ENCODE measurements at places on chromosomes 2 and 18.
A peak's percentile ranks its signal among the peaks of the same experiment; 100 is the strongest.

- DNase-seq = no peak
Measured at GRCh38 chr2:120675460-120676130, 60.1 kb upstream of the GLI2 start.

DNA sequence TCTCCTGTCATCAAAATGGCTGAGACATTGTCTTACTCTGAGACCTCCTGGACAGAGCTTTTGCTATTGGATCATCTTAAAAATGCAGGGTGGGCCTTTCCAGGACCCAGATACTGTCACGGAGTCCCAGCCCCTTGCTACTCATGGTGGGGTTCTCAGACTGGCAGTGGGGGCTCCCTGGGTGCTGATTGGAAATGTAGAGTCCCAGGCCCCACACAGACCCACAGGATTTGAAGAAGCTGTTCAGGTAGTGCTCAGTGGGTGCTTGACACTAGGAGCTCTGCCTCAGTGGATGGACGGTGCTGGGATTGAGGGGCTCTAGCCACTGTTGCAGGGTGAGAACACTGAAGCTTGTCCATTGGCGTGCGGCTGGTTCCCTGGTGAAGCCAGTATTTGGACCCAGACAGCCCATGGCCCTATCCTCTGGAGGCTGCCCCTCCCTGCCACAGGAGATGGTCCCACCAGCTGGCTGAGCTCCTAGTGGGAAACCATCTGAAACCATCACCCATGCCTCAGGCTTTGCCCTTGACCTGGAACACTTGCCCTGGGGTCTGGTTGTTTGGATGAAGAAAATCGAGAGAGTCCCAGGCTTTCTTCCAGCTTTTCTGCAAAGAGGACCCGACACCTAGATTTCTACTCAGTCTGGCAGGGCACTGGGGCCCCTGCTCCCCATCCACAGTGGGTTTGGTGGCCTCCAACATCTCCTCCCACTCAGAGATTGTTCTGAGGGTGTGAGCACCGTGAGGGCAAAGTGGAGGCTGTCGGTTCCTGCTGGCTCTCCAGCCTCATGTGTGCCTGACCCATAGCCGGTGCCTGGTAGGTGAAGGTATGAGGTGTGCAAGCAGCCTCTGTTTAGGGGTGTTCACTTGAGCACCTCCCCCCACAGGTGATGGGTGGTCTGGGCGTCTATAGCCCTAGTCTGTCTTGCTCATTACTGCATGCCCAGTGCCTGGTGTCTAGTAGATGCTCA is 30.1 kb downstream of the MROH2A start:
- DNase-seq = no peak

DNA sequence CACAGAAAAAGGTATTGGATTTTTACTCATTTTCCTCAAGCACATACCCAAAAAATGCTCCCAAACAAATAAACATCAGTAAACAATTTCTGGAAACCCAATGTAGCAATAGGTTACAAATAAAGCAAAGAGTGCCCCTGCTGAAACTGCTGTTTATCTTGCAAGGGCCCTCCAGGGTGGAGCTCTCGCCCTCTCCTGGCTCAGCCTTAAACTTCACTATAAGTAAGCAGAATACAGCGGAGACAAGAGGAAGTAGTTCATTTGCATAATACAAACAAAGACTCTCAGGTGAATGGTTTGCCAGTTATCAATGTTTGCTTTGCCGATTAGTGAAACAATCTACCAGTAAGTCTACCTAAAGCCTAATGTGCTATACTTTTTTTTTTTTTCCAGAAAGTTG is 437.6 kb downstream of the DLGAP1 start:
- DNase-seq = no peak

DNA sequence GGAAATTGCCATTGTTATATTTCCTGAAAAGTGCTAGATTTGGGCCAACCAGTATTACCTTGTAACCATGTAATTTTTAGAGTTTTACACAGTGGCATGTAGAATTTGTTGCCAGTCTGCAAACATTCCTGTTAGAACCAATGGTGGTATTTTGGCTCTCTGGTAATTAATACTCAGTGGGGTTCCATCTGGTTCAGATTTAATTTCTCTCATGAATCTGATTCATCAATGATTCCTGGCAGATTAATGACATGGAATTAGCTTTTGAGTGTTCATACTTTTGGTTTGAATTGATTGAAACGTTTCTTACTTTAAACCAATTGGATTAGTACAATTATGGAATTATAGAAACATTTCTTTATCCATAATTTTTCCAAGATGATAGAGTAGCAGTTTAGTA is 93.2 kb downstream of the MC4R start:
- no peak for DNase-seq

- DNase-seq = no peak
Measured at GRCh38 chr2:147181351-147182029, 663.3 kb upstream of the ACVR2A start.

DNA sequence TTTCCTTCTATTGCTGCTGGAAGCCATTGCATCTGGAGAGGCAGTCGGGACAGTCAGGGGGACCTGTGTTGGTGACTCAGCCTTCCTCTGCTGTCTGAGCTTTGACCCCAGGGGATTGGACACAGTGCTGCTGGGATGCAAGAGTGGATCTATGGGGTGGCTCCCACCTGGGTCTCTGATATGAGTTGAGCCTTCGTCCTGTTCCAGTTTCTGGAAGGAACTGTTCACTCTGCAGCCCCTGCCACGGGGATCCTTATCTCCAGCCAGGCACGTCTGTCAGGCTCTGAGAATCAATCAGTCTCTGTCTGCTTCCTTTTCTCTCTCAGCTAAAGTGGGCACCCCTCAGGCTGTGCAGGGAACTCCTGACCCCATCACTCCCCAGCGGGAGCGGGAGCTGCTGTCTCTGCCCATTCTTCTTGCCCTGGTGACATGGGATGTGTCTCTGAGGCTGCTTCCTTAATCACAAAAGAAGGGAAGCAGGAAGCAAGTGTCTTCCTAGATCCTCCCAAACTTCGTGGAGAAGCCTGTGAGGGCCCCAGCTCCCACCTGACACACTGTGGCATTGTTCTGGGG is 51.7 kb downstream of the ARHGAP28 start:
- DNase-seq = no peak

GRCh38 chr2:98886066-98886554 is 49.9 kb downstream of the CRACDL start:
- DNase-seq = no peak

DNA sequence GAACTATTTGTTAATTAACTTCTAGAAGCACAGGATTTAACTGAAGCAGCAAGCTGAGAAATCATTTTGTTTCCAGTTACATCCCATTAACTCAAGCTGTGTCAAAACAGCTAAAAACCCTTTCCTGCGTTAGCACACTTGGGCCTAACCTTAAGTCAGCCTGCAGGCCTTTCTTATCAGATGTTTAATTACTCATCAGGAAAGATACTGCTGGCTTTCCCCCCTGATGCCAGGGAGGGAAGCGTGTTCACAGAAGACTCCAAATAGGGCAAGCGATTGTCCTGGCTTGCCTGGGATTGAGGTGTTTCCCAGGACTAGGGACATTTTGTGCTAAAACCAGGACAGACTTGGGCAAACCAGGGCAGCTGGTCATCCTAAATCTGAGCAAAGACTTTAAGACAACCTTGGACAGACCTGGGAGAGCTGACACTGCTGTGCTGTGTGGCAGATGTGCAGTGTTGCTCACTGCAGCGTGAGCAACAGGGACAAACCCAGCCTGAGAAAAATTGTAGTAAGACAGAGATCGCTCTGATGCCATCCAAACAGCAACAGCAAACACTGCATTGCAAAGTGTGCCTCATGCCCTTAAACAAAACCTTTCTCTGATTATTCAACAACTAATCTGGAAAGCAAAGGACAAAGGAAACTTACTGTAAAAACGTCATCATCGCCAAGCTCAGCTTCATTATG is 100.9 kb downstream of the SPRED2 start:
- DNase-seq = no peak

- DNase-seq = no peak
Measured at GRCh38 chr2:119065146-119065545, 93.4 kb downstream of the C1QL2 start.

GRCh38 chr2:143759455-143759854 is 630.2 kb downstream of the ARHGAP15 start:
- no peak for DNase-seq

DNA sequence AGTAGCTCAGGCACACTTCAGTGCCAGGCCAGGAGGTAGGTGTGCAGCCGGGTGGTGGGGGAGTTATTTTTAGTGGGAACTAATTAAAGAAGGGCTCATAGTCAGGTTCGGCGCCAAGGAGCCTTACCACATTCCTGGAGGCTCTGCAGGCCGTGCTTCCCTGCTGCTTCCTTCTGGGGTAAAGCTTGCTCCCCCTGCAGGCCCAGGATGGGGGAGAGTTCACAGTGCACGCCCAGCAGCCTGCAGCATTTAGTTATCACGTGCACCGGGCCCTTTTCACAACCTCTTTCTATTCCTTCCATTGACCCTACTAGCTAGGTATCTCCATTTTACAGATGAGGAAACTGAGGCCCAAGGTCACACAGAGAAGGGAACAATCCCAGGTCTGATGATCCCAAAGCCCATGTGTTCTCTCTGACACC is 2.5 kb downstream of the KCNF1 start:
- no peak for DNase-seq

GRCh38 chr18:3498698-3499471 is 48.9 kb downstream of the TGIF1 start:
- DNase-seq = no peak

GRCh38 chr2:129212299-129212958 is 767.0 kb upstream of the RAB6C start:
- no peak for DNase-seq

GRCh38 chr2:213317929-213318328 is 33.7 kb downstream of the SPAG16 start:
- no peak for DNase-seq

- no peak for DNase-seq
Measured at GRCh38 chr18:36872329-36872728, 43.4 kb downstream of the KIAA1328 start.

DNA sequence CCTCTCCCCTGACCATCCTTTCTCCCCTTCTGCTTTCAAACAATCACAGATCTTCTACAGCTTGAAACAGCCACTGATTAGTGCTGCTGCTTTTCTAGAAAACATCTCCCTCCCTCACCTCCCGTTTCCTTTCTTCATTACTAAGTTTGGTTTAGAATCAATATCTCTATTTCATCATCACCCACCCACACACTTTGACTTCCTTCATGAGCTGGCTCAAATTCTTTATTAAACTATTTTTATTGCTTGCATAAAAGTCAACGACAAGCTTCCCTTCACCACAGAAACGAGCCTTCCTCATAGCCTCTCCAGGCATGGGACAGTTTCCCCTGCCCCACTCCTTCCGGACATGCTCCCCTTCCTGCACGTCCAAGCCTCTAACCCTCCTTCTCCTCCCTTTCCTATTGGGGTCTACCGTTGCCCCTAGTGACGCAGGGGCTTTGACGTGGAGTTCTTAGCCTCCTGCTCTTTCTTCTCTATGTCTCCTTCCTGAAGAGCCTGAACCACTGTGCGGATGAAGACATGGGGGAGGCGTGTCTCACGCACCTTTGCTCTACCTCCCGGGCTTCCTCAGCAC is 172.0 kb downstream of the AFF3 start:
- DNase-seq = no peak

DNA sequence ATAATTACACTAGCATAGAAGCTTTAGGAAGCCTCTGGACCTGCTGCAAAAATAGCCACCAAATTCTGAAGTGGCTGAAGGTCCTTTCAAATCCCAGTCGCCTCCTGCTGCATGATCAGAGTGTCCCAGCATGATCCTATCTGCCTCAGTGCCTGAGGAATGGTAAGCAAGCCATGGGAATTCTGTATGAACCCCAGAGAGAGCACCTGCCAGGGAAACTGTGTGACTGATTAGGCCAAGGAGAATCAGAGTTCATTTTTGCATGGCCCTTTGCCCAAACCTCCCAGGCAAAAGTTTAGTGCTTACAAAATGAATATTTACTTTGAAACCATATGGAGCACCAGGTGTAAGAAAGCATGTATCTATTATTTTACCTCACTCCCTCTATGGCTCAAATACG is 221.4 kb downstream of the ARL4C start:
- DNase-seq = no peak

DNA sequence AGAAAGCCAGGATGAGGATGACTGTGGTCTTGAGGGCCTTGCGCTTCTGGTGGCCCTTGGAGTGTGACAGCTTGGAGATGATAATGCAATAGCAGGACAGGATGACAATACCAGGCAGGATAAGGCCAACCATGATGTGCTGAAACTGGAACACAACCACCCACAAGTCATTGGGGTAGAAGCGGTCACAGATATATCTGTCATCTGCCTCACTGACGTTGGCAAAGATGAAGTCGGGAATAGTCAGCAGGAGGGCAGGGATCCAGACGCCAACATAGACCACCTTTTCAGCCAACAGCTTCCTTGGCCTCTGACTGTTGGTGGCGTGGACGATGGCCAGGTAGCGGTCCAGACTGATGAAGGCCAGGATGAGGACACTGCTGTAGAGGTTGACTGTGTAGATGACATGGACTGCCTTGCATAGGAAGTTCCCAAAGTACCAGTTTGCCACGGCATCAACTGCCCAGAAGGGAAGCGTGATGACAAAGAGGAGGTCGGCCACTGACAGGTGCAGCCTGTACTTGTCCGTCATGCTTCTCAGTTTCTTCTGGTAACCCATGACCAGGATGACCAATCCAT is 2.7 kb downstream of the CXCR4 start:
- DNase-seq = no peak

DNA sequence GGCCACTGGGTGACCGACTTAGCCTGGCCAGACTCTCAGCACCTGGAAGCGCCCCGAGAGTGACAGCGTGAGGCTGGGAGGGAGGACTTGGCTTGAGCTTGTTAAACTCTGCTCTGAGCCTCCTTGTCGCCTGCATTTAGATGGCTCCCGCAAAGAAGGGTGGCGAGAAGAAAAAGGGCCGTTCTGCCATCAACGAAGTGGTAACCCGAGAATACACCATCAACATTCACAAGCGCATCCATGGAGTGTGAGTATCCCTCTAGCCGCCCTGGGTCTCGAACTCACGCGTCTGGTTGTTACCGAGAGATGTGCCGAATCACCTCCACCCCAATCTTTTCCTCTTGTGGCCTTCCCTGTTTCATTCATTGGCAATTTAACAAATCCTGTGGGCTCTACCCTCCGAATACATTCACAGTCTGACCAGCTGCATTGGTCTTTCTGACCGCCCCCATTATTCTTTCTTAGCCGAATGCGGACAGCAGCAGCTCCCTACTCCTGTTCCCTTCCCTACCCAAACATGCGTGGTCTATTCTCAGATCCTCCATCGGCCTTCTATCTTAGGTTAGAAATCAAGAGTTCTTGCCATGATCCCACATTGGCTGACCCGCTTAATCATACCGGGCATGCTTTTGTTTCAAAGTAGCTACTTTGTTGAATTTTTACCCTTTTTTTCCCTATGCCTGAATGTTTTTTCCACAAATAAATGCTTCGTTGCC is 631 bp downstream of the RPL31 start:
- no peak for DNase-seq

- DNase-seq = no peak
Measured at GRCh38 chr18:23099621-23100020, 35.7 kb upstream of the CABLES1 start.

GRCh38 chr2:234569776-234570430 is 73.0 kb upstream of the ARL4C start:
- DNase-seq = no peak

GRCh38 chr18:44895176-44895798 is 214.6 kb downstream of the SETBP1 start:
- peak; percentile 32 for DNase-seq
